Heart left ventricle (tissue), 16 donors: ENCODE measurements at places on chromosomes 5 and 9.

GRCh38 chr9:136529516-136530460, 16.1 kb downstream of the NOTCH1 start:
- peak; percentile 68 for DNase-seq

DNA sequence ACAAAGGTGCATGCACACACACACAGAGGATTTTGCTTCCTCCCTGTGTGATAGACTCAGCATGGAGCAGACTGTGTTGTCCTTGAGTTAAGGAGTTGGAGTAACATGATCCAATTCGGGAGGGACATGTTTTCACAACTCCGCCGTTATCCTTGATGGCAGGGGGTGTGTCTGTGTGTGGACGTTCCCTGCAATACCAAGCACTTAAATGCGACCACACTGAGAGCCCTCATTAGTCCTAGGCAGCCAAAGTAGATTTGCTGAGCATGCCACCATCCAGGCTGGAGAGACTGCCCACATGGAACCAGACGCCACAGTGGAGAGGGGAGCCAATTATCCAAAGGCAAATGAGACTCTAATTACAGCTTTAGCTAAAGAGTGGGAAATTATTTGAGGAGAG, 140.1 kb downstream of the DOCK2 start:
- no peak for DNase-seq

GRCh38 chr5:7597059-7597642, 201.2 kb downstream of the ADCY2 start:
- no peak for DNase-seq

GRCh38 chr5:96683392-96683791, 21.2 kb downstream of the CAST start:
- DNase-seq: no peak

GRCh38 chr5:65762234-65762633, 40.2 kb downstream of the NLN start:
- no peak for DNase-seq

GRCh38 chr5:178527458-178528307, 62.5 kb downstream of the COL23A1 start:
- DNase-seq: peak; percentile 44

GRCh38 chr5:119048246-119048645, 22.6 kb upstream of the DMXL1 start:
- DNase-seq: no peak

DNA sequence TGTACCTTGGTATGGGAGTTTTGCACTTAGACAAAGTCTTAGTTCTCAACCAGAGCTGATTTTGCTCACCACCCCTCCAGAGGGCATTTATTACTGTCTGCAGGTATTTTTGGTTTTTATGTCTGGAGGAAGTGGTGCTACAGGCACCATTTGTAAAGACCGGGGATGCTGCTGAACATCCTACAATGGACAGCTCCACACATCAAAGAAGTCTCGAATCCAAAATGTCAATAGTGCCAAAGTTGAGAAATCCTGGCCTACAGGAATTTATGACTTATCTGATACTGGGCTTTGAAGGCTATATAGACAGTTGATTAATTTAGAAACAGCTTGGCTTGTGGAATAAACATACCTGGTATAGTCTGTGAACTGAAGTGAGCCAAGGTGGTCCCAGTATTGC, 137.5 kb downstream of the PIP5K1B start:
- DNase-seq: no peak

GRCh38 chr5:128962211-128962610, 3.1 kb upstream of the SLC27A6 start:
- no peak for DNase-seq

GRCh38 chr9:94895668-94896067, 169.2 kb downstream of the AOPEP start:
- DNase-seq: no peak

GRCh38 chr5:125775896-125776295, 647.3 kb upstream of the GRAMD2B start:
- DNase-seq: no peak

- DNase-seq: no peak
These were observed 61.0 kb downstream of the LPAR1 start for GRCh38 chr9:110977259-110977709.

- DNase-seq: no peak
These were observed 31.7 kb upstream of the STXBP1 start for GRCh38 chr9:127580366-127580765.

DNA sequence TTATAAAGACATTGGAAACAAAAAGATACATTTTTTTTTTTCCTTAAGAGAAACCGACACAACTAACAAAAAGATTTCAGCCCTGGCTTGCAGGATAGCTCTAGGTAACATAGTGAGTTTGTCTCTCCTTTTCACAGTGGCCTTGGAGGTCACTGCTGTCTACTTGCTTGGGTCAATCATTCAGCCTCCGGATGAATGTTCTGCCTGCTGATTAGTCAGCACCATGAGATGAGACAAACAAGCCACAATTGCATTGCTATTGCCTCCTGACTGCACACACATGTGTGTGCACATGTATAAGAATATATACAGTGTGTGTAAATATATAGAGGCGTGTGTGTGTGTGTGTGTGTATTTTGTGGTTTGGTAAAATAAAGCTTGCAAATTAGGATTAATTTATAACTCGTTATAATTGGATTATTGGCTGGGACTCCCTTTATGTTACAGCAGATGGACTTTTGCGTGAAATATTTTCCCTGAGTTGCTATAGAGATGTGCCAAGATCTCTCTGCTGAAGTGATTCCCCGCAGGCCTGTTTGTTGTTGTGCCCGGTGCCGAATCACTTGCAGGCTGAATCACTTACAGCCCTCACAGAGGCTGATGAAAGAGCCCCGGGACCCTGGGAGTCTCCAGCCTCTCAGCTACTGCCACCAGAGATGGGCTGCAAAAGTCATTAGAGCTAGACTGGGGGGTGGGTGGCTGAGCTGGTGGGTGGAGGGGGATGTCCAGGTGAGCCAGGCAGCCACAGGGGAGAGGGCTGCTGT, 161.2 kb downstream of the FGF18 start:
- no peak for DNase-seq

DNA sequence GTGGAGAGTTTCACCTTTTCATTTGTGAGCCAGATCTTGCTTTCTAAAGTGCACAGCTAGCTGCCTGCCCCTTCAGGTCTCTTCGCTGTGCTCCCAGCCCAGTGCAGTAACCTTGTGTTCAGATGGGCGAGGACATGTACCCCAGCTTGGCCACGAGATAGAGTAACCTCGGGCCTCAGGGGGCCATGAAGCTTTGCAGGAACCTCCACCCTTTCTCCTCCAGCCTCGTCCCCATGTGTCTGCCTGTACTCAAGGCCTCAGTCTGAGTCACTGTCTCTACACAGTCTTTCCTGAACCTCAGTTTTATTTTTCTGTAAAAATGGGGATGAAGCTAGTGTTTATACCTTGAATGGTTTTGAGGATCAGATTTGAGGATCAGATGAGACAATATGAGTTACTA, 37.9 kb downstream of the ERGIC1 start:
- DNase-seq: no peak

DNA sequence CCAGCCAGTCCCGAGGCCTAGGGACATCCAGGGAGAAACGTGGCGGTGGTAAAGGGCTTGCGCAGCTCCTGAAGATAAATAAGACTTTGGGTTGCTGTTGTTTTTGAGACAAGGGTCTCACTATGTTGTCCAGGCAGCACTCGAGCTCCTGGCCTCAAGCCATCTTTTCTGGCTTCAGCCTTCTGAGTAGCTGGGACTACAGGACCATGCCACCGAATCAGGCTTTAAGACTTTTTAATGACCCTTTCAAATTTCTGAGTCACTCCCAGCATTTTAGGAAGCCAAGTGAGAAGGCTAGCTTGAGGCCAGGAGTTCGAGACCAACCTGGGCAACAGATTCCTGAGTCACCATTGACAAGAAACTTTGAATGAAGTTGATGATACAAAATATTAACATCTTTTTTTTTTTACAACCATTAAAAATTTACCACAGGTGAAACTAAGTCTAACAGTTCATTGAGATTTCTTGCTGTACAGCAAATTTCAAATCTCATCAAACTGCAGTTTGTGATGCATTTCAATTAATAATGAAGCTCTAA, 817 bp upstream of the GNE start:
- peak; percentile 21 for DNase-seq

- DNase-seq: no peak
These were observed 289.5 kb upstream of the IL12B start for GRCh38 chr5:159619826-159620225.

DNA sequence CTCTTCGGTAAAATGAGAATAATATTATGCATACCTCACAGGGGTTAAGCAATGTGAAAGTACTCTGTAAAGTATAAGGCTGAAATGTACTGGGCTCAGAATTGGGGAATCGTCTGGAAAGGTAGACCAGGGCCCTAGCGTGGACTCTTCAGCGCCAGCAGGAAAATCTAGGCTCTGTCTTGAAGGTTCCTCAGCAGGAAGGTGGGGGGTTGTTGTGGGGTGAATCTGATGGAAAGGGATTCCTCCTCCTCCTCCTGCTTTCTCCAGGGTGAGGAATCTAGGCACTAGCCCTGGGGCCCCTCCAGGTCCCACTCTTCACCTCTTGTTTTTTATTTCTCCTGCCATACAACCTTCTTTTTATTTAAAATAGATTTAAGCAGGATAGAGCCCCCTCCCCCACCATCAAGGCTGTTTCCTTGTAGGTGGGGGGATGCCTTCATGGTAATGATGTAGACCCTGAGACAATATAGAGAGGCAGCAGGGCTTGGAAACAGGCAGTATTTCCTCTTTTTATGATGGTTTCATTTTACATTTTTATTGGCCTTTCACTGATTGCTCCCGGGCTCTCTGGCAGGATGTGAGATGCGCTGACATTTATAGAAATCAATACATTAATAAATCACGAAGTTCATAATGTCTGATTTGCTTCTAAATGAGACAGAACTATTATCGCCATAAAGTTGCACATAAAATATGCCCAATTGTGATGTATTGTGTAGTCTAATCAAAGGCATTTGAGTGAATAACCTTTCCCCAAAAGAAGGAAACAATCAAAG, 78.9 kb upstream of the GABRP start:
- no peak for DNase-seq

DNA sequence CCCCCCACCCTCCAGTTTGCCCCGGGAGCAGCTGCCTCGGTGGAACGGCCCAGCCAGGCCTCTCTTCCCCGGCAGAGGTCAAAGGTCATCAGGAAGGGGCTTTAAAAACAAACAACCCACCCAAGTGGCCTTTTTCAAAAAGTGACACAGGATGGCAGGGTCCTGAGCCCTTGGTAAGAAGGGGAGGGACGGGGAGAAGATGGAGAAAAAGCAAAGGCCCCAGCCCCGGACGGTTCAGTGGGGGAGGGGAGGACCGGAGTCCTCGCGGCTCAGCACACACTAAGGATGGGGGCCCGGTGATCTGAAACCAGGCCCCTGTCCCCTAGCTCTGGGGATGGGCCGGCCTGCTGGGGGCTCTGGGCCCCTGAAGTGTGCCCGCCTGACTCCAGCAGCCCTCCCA, 1.1 kb downstream of the PRRX2 start:
- no peak for DNase-seq

- DNase-seq: no peak
These were observed 36.8 kb downstream of the PIP5K1B start for GRCh38 chr9:68741704-68742332.

DNA sequence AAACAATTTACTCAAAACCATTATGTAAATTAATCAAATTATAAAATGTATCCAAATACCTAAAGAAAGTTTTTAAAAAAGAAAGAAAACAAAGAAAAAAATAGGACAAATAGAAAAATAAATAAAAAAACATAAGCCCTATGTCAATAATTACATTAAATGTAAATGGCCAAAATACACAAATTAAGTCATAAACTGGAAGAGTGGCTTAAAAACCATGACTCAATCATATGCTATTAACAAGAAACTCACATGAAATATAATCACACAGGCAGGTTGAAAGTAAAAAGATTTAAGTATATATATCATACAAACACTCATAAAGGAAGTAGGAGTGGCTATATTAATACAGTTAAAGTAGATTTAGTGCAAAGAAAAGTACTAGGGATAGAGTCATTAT, 95.3 kb downstream of the PRELID2 start:
- DNase-seq: no peak

GRCh38 chr5:160347448-160347847, 23.0 kb downstream of the C1QTNF2 start:
- DNase-seq: no peak

DNA sequence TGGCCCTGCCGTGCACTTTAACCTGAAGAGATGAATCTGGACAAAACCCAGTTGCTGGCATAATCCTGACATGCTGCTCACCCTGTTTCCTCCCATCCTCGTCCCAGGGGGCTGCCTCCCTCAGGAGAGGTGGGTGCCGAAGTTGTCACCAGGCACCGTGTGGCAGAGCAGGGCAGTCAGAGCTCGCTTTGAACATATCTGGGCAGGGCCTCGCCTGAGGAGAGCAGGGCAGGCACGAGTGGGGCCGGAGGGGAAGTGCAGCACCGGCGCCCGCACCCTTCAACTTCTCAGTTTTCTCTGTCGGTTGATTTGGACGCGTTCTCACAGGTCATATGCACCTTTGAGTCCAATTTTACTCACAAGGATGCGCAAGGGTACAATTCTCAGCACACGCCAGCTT, 141.1 kb upstream of the PHYKPL start:
- no peak for DNase-seq

DNA sequence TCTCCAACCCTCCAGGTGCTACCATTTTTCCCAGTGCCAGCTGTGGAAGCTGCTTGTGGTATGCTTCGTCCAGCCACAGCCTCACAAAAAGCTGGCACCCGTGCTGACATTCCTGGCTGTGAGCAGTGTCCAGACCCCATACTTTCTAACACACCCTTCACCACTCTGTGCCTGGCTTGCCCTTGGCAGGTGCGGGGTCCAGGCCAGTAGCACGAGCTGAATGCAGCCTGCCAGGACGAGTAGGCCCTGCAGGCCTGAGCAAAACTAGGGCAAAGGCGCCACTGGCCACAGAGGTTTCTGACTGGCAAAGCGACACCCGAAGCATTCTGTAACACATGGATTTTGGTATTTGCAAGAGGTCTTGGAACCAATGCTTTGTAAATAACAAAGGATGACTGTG, 26.0 kb upstream of the GHR start:
- DNase-seq: peak; percentile 31

- DNase-seq: peak; percentile 48
These were observed 56.1 kb downstream of the MEF2C start for GRCh38 chr5:88826646-88827585.

- DNase-seq: no peak
These were observed 115.1 kb downstream of the GABBR2 start for GRCh38 chr9:98593354-98594253.

GRCh38 chr5:132024789-132025402, 13.4 kb upstream of the ACSL6 start:
- DNase-seq: no peak

- no peak for DNase-seq
These were observed 44.6 kb downstream of the JAKMIP2 start for GRCh38 chr5:147737921-147738320.

DNA sequence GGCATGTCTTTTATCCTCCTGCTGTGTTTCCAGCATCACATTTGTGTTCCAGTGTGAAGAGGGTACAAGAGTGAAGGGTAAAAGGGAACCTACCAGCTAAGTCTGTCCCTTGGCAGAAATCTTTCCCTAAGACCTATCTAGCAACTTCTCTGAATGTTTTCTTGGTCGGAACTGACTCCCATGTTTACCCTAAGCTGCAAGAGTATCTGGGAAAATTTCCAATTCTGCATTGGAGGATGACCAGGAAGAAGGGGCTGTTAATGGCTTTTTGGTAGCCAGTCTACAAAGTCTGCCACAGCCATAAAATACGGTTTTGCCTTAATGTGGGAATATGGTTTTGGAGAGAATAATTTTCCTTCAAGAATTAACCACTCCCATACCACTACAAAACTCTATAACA, 75.1 kb downstream of the MAST4 start:
- no peak for DNase-seq
